ENCODE measurements at places on chromosomes 7 and 10. TPM values are rescaled to one million over a fixed set of nuclear protein-coding genes. Genes with fewer than 3 reads are reported as not detected.

DNA sequence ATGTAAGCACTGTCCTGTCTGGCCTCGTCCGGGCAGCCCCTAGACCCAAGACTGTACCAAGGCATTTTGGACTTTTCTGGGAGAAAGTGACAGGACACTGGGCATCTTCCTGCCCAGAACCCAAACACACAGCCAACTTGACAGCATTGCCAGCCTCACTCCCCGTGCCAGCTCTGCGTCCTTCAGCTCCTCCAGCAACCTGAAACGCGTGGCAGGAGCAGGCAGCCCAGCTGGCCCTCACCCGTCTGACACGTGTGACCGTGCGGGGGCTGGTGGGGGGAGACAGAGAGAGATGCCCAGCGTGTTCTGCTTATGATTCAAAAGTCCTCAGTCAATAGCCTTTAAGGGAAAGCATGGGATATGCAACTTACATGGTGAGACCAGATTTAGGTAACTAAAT lies 50.3 kb upstream of the SLC29A3 start:
- no peak for DNase-seq

Gene CYP26C1
- 0.02 TPM for polyA plus RNA-seq

Gene MRC1
- 39.4 TPM for polyA plus RNA-seq

GRCh38 chr10:130403153-130404075 lies 267.2 kb downstream of the GLRX3 start:
- DNase-seq, result no peak

Gene PNLIPRP3
- not detected for polyA plus RNA-seq

DNA sequence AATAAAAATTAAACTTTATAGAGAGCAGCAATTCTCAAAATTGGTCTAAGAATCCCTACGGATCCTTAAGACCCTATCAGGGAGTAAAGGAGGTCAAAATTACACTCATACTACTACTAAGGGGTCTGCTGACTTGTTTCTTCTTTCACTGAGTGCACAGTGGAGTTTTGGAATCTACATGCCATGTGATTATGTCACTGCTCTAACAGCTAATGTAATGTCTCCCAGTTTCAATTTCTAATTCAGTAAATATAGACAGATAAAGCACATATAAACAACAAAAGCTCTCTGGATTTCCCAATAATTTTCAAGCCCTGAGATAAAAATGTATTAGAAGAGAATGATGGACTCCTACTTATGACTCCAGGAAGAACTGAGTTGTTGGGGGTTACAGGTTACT lies 74.6 kb downstream of the WAPL start:
- DNase-seq, result no peak

Data from lung (tissue), 17 donors.